ENCODE measurements at places on chromosomes 4 and X.

GRCh38 chr4:108596344-108596743 is 24.0 kb upstream of the RPL34 start:
- DNase-seq = peak; percentile 17

DNA sequence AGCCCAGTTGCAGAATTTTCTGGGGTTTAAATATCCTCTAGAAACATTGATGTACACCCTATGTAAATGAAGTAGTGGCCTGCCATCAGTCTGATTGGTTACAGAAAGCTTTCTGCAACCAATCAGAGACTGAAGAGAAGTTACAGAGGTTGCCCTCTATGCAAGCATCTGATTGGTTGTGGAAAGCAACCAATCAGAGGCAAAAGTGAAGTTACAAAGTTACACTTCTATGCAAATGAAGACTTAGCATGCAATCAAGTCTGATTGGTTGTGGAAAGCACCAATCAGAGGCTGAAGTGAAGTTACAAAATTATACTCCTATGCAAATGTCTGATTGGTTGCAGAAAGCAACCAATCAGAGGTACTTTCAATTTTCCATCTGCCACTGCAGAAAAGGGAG is 51.9 kb upstream of the USP9X start:
- DNase-seq = no peak

DNA sequence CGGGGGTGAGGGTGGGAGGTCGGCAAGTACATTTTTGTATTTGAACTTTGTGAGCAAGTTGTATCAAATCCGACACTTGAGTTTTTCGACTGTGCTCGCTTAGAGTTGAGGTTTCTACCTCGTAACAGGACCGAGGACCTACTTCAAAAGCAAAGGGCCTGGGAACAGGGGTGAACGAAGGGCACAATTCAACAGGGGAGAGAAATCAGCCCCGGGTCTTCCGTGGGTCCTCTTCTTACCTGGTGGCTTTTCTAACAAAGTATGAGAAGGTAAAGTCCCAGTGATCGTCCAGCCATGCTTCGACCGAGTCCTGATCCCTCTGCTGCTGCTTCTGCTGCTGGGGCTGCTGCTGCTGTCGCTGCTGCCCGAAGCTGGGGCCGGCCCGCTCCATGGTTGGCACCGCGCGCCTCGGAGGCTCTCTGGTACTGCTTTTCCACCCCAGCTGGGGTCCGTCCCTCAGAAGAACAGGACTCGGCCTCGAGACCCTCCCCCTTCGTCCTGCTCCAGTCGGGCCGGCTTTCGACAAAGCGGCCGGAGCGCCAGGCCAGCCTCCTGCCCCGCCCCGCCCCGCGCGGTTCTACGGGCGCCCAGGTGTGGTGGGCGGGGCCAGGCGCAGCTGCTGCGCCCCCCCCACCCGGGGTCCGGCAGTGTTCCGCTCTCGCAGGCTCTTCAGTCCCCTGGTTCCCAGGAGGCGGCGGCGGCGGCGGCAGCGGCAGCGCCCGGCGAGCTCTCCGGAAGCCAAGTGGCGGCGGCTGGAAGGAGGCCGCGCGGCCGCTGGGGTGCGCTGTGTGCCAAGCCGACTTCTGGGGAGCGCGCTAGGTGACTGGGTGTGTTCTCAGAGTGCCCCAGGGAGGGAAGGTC is at the start of gene PDE5A:
Gene PDE5A, minus strand, starts transcription at position 524 of the 861 bp plus-strand sequence. Its CDS starts 133 bp downstream, at position 391.
- DNase-seq = peak; percentile 69

GRCh38 chrX:46130247-46130646 is 415.0 kb downstream of the ZNF674 start:
- no peak for DNase-seq

- DNase-seq = no peak
These were observed 55.5 kb downstream of the SCML1 start for GRCh38 chrX:17792826-17793225.

GRCh38 chrX:116694046-116694445 is 231.3 kb upstream of the CT83 start:
- DNase-seq = no peak

DNA sequence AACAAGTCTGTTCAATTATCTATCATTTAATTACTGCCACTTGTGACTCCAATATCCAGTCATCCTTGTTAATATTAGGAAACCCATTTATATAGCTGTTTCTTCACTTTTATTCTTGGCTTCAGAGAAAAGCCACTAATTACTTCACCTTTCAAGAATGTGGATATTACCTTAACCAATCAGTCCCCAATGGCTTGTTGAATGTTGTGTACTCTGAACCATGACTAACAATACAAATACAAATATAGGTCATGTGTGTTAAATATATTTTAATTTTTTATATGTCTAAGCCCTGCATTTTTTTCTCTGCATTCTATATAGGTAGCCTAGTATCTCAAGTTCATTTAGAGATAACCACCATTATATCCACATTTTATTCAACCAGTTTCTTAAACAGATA is 1513.4 kb upstream of the AGA start:
- no peak for DNase-seq

GRCh38 chr4:4457803-4458553 is 71.1 kb downstream of the NSG1 start:
- DNase-seq = peak; percentile 68
